MCF 10A (cell line): ENCODE measurements at places on chromosomes 2 and 18. TPM values are rescaled to one million over a fixed set of nuclear protein-coding genes. Genes with fewer than 3 reads are reported as not detected.
A peak's percentile ranks its signal among the peaks of the same experiment; 100 is the strongest.

Gene FOXD4L1
- total RNA-seq = 0.63 and 0.98 TPM in 2 replicates

Gene L3MBTL4
- total RNA-seq = not detected in 2 replicates

Gene SERPINB3
- total RNA-seq = 0.28 TPM in 1 of 2 replicates, not detected in the other

Gene OXER1
- not detected in 2 replicates for total RNA-seq

Gene GAD1
- total RNA-seq = 1.6 and 2.5 TPM in 2 replicates

DNA sequence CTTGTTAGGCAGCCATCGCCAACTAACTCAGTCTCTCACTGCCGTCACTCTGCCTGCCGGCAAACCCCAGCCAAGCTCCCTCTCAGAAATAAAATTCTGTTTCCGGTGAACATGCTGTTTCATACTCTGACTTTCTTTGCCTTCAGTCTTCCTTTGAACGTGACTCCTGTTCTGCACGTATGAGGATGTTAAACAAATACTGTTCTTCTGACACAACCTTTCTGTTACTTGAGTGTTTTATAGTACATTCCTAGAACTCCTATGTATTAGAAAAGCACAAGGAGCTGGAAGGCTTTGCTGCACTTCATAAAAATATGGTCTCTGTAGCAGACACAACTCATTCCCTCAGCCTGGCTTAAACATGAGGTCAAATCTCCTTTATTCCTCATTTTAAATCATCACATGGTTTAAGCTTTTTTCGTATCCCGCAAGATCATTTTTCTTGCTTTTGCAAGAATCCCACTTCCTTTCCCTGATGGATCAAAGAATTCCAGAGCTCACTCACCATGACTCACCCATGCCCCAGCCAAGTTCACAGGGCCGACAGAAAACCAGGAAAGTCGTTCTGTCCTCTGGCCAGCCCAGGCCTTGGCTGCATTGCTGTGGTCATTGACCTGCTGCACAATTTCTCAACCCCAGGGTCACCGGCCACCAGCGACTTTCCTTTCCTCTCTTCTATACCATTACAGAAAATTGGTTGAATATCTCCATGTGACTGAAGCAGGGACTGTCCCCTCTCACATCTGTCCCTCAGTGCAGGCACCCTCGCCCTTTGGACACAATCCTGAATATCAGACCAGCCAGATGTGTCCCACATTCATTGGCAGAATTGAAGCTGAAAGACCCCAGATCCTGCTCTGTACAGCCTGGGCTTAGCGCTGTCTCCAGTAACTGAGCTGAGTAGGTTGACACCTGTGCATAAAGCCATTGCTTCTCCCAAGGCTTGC, 183.1 kb upstream of the ARL4C start:
- no peak overlapping the region for H3K4me3 ChIP-seq
- peaks cover 6% of the 10 kb centered on the region for H3K36me3 ChIP-seq
- peak; percentile 93 for DNase-seq
- no peaks in the 10 kb centered on the region for H3K27me3 ChIP-seq
- no peak overlapping the region for H3K27ac ChIP-seq

DNA sequence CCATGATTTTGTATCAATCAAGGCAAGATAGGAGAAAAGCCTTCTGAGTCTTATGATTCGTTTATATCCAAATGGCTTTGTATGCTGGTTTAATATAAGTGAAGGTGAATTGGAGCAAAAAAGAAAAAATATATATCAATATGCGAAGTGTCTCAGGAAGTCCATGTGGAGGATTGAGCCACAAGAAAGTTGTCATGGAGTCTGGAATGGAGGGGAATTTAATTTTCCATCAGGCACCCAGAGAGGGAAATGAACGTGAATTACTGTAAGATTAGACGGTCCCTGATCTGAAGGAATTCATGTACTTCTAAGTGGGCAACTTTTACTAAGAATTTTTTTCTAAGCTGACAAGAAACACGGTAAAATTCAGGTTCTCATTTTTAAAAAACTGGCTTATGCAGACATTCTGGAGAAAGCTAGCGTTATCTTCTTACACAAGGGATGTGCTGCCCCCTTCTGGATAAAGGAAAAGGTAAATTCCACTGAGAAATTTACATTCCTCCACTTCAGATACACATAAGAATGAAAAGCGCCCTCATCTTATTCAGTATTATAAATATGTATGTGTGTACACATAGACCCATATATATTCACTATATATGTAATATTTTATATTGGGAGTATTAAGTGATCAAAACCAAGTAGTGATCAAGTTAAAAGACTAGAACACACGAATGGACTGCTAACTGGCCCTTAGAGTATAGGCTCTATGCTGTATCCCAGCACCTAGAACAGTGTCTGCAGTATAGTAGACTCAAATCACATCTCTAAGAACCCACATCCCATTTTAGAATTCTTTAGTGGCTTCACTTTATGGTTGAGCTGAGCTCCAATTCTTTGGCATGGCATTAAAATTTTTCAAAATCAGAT, 289.0 kb upstream of the TFPI start:
- H3K4me3 ChIP-seq = no peak overlapping the region
- H3K27me3 ChIP-seq = no peaks in the 10 kb centered on the region
- DNase-seq = peak; percentile 74
- H3K4me1 ChIP-seq = no peaks in the 10 kb centered on the region
- H3K27ac ChIP-seq = no peak overlapping the region

DNA sequence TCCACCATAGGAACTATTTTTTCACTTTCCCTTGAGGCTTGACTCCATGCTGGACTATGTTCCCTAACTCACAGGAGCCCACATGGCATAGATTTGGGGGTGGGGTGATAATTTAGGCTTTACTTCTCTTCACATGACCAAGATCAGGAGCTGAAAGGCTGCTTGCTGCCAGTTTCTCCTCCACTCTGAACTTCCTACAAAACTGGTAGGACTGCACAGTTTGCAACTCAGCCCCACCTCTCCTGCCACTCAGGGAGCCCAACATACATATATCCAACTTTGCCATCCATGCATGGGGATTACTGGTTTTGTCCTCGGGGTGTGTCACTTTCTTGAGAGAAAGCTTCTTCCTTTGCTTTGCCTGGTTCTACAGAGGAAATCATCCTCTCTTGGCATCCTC, 14.2 kb downstream of the INO80D start:
- H3K27ac ChIP-seq = no peak overlapping the region
- H3K27me3 ChIP-seq = no peaks in the 10 kb centered on the region
- peaks cover 12% of the 10 kb centered on the region for H3K36me3 ChIP-seq

DNA sequence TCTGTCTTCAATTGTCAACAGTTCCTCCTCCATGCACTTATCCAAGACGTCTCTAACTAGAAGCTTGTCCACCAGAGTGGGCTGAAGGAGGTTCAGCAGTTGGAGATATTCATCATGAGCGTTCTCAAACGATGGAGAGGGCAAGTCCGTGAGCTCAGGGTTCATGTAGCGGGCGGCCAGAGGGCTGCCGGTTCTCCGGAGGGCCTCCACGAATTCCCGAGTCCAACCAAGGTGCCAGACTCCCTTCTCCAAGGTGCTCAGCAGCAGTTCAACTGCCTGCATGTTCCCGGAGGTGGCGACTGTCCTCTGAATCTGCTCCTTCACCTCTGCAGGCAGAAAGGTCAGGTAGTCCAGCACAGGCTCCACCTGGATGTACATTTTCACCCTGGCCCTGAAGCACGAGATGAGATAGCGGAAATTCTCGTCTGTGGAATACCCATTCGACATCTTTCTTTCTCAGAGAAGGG, 590 bp downstream of the IFIH1 start:
- peaks cover 7% of the 10 kb centered on the region for H3K36me3 ChIP-seq
- H3K27me3 ChIP-seq = no peaks in the 10 kb centered on the region
- peaks cover 19% of the 10 kb centered on the region for H3K4me1 ChIP-seq
- DNase-seq = peak; percentile 61
